ENCODE measurements at places on chromosomes 7 and 10.

DNA sequence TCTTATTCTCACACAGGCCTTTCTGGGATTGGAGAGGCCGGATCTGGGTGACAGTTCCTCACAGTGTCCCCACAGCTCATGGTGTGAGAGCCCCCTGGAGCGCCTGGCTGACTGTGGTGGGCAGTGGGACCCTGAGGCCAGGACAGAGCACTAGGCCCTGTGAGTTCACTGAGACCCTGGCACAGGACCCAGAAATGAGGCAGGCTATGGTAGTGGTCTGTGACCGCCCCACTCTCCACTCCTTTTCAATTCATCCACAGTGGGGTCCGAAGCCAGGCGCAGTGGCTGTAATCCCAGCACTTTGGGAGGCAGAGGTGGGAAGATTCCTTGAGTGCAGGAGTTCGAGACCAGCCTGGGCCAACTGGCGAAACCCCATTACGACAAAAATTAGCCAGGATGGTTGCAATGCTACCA lies 95.9 kb upstream of the TNRC18 start:
- no peak for DNase-seq

DNA sequence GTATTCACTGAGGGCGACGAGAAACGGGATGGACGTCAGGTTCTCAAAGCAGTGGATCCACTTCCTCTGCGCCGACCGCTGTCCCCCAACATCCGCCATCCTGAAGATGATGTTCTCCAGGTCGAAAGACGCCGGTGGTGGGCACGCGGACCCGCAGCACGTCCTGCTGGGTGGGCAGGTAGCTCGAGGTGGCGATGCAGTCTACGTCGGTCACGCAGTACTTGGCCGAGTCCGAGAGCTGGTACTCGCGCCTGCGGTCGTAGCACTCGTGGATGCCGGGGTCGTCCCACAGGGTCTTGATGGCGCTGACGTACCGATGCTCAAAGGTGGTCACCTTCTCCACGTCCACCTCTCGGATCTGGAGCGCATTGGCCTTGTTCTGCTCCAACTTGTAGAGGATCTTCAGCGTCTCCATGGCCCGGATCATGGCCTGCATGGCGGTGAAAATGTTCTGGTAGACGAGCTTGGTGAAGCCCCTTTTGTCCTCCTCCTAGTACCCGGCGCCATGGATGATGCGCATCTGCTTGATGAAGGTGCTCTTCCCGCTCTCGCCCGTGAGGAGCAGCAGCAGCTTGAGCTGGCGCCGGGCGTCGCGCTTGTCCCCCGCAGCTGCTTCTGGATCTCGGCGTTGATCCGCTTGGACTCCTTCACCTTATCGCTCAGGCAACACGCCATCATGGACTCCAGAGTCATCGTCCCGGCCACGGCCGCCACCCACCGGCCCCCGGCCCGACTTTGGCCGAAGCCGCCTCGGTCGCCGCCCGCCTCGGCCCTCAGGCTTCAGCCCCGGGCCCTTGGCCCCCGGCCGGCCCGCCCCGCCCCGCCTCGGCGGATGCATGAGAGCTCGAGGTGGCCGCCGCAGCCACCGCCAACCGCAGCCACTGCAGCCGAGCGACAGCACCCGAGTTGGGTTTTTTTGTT lies 122.9 kb upstream of the KCTD7 start:
- peak; percentile 85 for DNase-seq

DNA sequence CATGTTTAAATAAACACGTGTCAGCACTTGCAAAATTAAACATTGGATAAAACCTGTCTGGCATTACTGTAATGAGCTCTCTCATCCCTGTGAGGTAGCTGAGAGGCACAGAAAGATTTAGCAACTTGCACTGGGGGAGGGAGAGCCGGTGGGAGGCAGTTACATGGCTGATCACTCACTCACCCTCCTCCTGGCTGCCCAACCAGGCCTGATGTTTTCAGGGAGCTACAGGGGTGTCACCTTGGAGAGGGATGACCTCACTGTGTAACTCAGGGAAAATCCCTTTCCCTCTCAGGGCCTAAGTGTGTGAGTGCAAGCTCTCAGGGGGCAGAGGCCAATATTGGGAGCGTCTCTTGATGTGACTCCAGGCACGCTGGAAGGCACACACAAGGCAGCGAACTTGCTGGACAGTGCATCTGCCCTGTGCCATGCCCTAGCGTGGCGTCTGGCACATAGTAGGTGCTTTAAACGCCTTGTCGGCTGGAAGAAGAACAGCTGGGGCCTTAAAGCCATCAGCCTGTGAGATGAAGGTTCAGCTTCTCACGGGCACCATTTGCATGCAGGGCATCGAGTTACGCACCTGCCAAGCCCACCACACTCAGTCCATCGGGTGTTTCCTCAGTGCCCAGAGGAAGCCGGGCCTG lies 51.1 kb downstream of the ELFN1 start:
- no peak for DNase-seq

- DNase-seq, result no peak
Observed at GRCh38 chr10:108735380-108735779, 1187.9 kb downstream of the XPNPEP1 start.

DNA sequence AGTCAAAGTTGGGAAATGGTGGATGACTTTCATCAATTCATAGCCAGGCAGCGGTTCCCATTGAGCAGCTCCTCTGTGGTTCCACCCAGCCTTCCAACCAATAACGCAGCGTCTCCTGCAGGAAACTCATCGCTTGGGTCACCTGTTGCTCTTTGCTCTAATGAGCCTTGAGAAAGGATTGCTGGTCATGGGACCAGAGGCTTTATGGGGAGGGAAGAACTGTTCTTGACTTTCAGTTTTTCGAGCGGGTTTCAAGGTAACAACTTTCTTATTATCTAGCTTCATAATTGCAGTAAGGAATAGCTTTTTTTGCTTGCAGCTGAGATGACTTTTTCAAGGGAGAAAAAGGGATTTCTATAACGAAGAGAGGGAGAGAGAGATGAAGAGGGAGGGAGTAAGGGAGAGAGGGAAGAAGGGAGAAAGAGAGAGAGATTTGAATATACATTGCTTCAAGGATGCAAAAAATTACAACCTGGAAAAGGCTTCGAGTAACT lies 405 bp upstream of the ENTPD1 start:
- no peak for DNase-seq

DNA sequence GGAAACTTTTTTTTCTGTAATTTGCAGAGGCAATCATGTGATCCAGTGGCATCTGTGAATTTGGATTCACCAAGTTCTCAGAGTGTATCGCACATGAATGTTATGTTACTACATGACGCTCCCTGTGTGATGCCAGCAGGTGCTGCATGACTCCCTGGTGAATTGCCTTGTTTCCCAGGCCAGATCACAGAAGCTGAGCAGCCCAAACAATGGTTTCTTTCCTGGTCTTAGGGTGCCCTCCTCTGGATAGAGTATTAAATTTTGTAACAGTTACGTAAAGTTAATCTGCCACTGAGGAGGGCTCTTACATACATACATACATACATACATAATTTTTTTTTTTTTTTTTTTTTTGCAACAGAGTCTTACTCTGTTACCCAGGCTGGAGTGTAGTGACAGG lies 3.6 kb downstream of the ZSCAN21 start:
- no peak for DNase-seq

DNA sequence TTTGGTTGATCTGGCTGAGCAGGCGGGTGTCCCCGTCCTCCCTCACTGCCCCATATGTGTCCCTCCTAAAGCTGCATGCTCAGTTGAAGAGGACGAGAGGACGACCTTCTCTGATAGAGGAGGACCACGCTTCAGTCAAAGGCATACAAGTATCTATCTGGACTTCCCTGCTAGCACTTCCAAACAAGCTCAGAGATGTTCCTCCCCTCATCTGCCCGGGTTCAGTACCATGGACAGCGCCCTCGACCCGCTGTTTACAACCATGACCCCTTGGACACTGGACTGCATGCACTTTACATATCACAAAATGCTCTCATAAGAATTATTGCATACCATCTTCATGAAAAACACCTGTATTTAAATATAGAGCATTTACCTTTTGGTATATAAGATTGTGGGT lies 26.9 kb upstream of the TRIM56 start:
- peak; percentile 51 for DNase-seq

DNA sequence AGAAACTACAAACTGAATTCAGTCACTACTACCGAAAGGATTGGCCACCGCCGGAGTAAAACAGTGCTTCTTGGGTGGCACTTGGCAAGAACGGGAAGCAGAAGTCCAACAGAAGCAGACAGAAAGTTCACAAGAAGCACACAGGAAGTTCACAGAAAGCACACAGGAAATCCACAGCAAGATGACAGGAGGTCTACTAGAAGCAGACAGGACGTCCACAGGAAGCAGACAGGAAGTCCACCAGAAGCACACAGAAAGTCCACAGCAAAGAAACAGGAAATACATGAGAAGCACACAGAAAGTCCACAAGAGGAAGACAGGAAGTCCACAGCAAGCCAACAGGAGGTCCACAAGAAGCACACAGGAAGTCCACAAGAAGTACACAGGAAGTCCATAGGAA lies 399.2 kb upstream of the AUTS2 start:
- no peak for DNase-seq

DNA sequence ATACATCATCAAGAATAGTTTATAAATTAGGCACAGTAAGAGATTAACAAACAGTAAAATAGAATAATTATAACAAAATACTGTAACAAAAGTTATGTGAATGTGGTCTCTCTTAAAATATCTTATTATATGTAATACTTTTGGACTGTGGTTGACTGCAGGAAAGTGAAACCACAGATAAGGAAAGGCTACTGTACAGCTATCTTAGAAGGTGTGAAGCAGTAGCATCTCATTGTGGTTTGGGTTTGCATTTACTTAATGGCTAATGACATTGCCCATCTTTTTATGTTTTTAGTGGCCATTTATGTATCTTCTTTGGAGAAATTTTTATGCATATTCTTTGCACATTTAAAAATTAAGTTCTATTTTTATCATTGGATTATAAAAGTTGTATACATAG lies 296.4 kb upstream of the MAGI2 start:
- no peak for DNase-seq
